ENCODE measurements at places on chromosomes 16 and 17.

DNA sequence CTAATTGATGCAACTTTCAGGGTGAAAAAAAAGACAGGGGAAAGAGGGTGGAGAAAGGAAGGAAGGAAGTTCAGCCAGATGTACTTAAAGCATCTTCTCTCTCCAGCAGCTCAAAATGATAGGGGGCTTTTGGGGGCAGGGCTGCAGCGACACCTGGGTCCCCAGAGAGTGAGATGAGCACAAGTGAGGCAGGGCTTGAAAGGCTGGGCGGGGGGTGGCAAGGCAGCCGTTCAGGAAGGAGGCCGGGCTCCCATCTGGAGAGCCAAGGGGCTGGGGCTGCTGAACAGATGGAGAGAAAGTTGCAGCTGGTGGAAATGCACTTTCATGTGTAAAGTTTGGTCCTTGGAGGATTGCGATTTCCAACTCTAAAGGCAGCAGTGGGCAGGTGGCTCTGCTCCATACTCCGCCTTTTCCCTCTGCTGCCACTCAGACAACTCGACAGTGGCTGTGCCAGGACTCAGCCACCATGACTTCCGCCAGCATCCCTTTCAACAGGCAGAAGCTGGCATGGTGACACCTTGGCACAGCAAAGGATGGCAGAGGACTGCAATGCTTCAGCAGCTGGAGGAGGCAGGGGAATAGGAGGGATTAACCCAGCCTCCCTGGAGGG, 7.7 kb downstream of the SLC35B1 start:
- DNase-seq = no peak

DNA sequence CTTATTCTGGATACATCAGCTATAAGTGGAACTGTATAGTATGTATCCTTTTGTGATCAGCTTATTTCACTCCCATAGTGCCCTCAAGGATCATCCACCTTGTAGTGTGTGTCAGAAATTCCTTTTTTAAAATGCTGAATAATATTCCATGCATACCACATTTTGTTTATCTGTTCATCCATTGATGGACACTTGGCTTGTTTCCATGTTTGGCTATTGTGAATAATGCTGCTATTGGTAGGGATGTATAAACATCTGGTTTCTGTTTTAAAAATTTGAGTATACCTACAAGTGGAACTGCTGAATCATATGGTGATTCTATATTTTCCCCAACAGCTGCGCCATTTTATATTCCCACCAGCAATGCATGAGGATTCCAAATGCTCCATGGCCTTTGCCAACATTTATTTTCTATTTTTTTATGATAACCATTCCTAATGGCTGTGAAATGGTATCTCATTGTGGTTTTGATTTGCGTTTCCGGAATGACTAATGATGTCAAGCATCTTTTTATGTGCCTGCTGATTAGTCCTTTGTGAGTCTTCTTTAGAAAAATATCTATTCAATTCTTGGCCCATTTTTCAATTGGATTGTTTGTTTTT, 11.6 kb downstream of the RCVRN start:
- no peak for DNase-seq

GRCh38 chr17:44967907-44968224, 237 bp downstream of the C1QL1 start:
- DNase-seq = no peak

DNA sequence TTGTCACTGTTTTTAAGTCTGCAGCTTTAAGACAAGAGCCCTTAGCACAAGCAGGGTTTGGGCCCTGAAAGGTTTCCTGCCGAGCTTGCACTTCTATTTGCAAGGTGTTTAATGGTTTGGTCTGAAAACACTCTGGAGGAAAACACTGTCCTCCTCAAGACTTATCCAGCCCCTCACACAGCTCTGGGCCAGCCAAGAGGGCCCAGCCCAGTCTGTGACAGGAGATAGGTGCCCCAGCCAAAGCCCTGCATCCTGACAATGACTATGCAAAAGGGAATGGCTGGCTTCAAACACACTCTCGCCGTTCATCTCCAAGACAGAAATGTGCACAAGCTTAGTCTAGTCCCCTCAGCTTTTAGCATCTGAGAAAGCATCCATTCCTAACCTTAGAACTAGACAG, 26.9 kb downstream of the MPG start:
- DNase-seq = no peak

GRCh38 chr16:85437166-85438052, 175.7 kb upstream of the GSE1 start:
- DNase-seq = no peak

Measured in NCI-H187 treated with DMSO at 0.1 percent for 48 hours (cell line).